ENCODE measurements at places on chromosomes 5 and 9.

GRCh38 chr5:109318455-109319108 lies 91.2 kb downstream of the PJA2 start:
- ATAC-seq, result no peak

DNA sequence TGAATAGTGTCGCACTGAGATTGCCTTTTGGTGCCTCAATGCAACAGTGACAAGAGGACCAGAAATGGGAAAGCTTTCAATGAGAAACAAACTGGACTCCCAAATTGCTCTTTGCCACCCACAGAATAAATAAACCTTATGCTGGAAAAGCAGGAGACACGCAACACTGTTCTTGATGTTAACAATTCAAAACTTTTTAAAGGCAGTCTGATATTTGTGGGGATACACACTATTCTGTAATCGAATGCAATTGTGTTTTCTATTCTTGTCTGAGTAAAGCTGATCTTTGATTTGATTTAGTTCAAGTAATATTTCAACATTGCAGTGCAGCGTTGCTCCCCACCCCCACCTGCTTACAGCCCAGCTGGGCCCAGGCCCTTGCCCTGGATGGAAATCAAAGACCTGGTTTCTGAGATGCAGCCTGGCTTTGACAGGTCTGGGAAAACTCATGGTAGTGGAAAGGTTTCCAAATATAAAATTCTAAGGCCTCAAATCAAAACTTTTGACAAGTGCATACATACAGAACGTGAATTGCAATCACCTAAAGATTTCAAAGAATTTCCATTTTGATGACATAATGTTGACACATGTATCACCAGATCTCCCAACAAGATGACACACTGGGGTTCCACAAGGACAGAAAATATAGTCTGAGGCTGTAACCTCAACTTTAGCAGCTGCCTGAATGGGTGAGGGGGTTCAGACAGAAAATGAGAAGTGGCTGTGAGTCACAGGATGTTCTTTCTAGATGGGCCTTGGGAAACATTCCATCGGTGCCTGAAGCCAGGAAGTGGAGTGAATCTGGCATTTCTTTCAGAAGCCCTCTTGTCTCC lies 55.1 kb downstream of the ABCA1 start:
- no peak for ATAC-seq

- no peak for ATAC-seq
Measured at GRCh38 chr5:19547640-19548039, 440.4 kb downstream of the CDH18 start.

DNA sequence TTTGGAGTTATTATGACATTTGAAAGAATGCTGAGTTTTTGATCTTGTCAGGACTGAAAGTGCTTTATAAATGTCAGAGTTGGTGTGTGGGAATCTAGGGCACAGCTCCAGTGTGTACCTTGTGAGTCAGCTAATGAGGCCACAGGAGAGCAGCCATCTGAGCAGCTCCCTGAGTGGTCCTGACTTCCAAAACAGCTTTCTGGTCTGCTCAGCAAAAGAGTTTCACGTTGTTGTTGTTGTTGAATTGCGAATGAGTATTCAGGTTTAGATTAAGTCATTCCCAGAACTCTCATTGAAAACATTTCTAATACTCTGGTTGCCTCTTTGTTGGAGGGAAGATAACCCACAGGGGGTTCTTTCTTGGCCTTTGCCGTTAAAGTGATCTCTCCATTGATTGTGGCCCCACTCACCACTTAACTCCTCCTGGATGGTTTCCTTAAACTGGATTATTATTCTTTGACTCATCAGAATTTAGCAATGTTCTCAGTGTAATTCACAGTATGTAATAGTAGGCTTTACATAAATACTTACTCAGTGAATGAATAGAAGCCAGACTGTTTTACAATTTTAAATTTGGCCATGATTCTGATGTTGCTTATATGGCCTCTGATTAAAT lies 125.1 kb upstream of the SGCD start:
- no peak for ATAC-seq

DNA sequence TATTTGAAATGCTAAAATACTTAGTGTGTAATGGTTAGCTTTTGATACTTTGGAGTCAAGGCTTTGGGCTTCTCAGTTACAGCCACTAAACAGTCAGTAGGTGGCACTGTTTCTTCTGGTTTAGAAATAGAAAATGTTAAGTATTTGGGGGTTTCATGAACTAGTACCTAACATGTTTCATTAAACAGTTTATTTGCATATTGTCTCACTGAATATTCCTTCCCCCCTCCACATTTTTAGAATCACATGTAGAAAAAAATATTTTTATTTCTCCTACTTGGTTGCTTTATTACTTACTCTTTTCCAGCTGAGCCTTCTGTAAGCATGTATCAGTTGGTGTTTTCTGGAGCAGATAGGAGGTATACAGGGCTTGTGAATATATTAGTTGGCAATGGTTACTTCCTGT lies 48.0 kb downstream of the IPO11 start:
- ATAC-seq, result no peak

DNA sequence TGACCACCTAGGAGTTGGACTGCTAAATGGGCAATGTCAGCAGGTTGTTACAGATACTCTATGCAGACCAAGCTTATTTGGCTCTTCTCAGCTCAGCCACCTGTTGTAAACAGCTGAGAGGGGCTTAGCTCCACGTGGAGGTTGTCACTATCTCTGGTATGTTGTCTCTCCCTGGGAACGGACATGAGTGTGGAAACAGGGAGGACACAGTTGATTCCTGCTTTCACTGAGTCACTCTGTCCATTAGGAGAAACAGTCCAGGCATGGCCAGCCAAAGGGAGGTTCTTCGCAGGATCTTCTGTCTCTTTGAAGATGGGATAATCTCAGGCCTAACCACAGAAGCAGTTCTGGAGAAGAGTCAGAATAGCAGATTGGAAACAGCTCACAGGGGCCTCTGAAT lies 121.2 kb downstream of the PALM2AKAP2 start:
- no peak for ATAC-seq
